AG08395 (cell line): ENCODE measurements at places on chromosomes 1 and 21.

DNA sequence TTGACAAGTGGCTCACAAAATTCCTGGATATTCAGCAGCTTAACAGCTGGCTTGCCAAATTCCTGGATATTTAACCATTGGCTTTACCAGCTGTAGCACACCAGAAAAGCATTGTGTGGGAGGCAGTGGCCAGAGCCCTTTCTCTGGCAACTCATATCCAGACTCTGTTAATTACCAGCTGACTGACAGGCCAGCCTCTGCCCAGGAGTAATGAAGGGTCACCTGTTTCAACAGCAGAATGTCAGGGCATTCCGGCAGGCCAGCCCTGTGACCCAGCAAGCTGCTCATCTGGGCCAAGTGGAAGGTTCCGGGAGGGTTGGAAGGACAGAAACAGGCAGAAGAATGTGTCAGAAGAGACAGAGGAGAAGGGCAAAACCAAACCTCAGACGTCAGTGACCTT lies 35.2 kb upstream of the KIRREL1 start:
- no peak for DNase-seq

GRCh38 chr1:178634445-178634844 lies 90.6 kb upstream of the RALGPS2 start:
- DNase-seq: peak; percentile 67

DNA sequence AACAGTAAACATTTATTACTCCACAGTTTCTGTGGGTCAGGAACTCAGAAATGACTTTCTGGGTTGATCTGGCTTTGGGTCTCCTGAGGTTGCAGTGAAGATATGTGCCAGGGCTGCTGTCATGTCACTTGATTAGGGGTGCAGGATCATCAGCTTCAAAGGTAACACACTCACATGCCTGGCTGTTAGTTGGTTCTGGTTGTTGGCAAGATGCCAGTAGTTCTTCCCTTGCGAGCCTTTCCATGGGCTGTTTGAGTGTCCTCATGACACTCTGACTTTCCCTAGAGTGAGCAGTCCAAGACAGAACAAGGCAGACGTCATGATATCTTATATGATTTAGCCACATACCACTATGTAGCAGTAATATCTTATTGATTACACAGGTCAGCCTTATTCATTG lies 1.8 kb downstream of the SWT1 start:
- DNase-seq: no peak

- DNase-seq: peak; percentile 43
Measured at GRCh38 chr1:216750031-216750627, 26.9 kb upstream of the ESRRG start.

DNA sequence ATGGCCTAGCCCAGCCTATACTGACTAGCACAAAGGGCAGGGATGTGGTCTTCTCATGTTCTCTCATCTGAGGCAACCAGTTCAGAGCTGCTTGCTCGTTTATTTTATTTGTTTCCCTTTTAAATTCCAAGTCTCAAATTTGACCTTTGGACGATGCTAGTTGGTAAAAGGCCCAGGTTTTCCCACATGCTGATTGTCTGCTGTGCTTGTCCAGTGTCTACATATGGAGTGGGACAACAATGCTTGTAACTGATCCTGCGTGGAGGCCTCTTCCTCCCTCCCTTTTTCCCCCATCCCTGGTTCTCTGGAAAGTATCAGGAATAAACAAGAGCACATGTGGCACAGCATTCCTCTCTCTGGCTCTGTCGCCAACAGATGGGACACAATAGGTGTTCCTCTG lies 34.0 kb upstream of the BEND5 start:
- DNase-seq: no peak

DNA sequence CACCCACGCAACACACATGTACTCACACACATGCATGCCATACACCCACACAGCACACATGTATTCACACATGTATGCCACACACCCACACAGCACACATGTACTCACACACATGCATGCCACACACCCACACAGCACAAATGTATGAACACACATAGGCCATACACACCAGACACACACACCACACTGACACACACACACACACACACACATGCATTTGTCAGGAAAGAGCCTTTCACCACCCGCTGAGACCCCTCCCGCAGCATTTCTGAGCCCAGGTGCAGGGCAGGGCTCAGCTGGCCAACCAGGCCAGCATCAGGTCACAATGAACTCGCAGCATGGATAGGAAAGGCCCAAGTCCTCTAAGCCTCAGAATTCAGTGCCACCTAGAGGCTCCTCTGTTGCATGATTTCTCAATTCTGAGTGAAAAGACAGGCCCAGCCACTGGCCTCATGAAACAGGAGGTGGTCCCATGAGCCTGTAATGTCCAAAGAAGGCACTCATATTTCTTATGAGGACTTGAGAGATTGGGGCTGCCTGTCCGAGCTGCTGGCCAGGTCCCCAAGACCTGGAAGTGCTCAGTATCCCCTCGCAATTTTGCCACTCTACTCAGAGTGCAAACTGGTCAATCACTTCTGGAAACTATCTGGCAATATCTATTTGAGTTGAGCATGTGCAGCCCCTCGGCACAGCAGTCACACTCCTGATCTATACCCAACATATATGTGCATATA lies 57.3 kb downstream of the PSMG1 start:
- peak; percentile 79 for DNase-seq

- DNase-seq: no peak
Measured at GRCh38 chr1:9858293-9859035, 34.7 kb upstream of the CLSTN1 start.

GRCh38 chr1:202616355-202616915 lies 93.8 kb downstream of the SYT2 start:
- DNase-seq: no peak

DNA sequence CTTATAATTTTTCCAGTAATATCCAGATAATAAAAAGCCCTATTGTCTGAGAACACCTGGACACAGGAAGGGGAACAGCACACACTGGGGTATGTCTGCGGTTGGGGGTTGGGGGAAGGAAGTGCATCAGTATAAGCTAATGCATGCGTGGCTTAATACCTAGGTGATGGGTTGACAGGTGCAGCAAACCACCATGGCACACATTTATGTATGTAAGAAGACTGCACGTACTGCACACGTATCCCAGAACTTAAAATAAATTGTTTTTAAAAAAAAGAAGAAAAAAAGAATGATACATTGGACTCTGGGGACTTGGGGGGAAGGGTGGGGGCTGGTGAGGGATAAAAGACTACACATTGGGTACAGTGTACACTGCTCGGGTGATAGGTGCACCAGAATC lies 144.9 kb upstream of the C1orf174 start:
- DNase-seq: no peak

DNA sequence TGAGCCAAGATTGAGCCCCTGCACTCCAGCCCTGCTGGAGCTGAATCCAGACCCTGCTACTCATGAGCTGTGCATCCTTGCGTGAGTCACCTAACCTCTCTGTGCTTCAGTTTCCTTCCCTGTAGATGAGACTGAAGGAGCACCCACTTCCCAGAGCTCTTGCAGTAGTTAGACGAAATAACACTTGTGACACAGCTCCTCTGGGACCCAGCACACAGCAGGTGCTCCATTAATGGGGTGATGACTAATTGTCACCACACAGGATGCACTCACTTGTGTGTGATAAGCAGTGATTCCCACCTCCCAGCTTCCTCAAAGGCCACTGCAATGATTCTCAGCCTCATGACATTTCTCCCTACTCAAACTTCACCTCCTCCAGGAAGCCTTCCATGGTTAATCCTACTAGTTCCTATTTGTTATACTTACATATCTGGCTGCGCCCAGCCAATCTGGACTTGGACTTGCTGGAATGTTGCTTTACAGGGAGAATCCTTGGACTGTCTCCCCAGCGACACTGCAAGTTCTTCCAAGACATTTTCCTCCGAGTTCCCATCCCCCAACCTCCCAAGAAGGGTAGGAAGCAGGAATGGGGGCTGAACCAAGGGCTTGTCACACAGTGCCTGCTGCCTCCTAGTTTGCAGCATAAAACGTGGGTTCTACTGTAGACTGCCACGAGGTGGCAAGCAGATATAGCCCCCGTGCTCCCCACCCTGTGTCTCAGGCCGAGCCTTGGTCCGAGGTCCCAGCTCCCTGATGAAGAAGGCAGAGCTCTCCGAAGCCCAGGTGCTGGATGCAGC lies 17.2 kb downstream of the DRAXIN start:
- no peak for DNase-seq

DNA sequence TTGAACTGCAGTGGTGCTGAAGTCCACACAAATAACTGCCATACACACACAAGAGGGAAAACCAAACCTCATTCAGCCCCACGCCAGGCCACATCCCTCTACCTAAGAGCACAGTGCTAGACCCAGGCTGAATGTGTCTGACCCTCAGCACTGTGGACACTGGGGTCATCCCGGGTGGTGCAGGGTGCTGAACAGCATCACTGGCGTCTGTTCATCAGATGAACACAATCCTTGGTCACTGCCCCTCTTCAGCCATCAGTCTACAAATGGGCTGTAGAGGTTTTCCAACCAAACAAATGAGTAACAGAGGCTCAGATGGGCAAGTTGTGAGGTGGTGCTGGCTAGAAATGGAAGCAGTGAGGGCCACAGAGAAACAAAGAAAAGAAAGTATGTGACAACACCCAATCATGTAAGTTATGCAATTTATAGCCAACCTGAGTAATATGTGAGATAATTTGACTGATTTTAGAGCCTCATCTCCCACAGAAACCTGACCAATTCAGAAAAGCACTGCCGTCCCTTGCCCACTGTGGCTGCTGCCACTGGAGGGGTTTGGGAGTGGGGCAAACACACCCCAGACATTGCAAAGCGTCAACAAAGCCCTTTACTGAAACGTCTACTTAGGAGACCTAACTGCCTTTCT lies 27.9 kb downstream of the GNB1 start:
- no peak for DNase-seq

DNA sequence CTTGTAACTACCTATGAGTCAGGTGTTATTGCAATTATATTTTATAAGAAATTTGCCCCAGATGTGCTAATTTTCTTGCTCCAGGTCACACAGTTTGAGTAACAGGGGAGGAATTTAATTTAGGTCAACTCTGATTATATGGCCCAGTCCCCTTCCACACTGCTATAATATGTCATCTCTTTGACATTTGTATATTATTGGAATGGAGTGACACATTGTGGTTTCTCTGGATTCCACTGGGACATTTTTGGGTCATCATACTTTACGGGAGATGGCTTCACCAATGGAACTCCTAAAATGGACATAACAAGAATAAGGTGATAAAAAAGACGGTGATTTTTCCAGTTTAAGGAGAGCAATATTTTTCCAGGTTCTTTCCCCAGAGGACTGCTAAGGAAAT lies 191.2 kb downstream of the DISC1 start:
- peak; percentile 21 for DNase-seq

- no peak for DNase-seq
Measured at GRCh38 chr1:94044290-94044790, 76.6 kb downstream of the ABCA4 start.
